Fibroblast of lung (primary cell): ENCODE measurements at places on chromosomes 16 and 17. TPM values are rescaled to one million over a fixed set of nuclear protein-coding genes. Genes with fewer than 3 reads are reported as not detected.
A peak's percentile ranks its signal among the peaks of the same experiment; 100 is the strongest.

- peak; percentile 37 for DNase-seq
- H3K36me3 ChIP-seq = no peaks in the 10 kb centered on the region
- no peak overlapping the region for H3K27ac ChIP-seq
- H3K27me3 ChIP-seq = peaks cover 10% of the 10 kb centered on the region
- H3K4me3 ChIP-seq = no peak overlapping the region
Observed at GRCh38 chr17:7063518-7064094, 16.4 kb downstream of the CLEC10A start.

NPIPB9 gene
- total RNA-seq = 1.7 and 1.8 TPM in 2 replicates

DNA sequence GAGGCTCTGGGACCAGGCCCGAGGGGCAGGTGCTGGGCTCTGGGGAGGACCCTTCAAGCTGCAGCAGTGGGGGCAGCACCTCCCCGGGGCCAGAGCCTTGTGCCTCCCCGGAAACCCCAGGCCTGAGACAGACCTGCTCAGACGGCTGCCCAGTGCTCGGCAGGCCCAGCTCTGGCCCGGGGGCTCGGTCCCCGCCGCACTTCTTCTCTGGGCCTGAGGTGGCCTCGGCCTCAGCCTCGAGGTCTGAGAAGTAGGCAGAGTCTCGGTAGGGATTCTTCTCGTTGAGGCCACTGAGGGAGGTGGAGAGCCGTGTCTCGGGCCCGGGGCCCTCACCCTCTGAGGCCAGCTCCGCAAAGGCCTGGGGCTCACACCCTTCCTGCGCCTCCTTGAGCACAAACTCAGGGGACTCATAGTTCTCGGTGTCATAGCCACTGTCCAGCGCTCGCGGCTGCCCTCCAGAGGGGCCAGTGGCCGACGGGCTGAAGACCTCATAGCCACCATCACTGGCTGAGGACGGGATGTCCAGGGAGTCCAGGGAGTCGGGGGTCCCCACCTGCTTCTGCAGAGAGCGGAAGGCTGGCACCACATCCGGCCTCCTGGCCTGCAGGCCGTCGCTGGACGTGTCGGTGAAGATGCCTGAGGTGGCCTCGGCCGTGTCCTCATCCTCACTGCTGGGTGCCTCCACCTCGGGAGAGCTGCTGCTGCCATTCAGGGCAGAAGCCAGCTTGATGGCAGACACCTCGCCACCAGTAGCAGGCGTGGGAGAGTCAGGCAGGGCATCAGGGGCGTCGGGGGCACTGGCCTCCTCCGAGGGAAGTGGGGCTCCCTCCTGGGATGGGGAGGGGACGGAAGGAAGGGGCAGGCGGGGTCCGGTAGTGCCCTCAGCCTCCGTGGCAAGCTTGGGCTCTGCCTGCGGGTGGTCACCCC is 44.3 kb upstream of the PVALEF start:
- H3K36me3 ChIP-seq = no peaks in the 10 kb centered on the region
- H3K27ac ChIP-seq = no peak overlapping the region
- no peak for DNase-seq

DNA sequence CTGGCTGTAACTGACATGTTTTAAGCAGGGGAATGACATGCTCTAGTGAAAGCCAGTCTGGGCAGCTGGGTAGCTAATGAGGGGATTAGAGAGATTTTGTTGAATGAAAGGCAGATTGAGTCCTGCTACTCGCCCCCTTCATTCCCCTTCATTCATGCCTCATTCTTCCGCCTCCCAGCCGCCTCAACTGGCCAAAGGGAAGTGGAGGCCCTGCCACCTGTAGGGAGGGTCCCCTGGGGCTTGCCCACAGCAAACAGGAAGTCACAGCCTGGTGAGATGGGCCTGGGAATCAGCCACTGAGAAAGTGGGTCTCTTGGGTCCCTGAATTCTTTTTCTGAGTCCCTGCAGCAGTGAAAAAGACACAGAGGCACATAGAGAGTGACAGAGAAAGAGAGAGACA is 1.1 kb upstream of the CD19 start:
- no peak for DNase-seq
- H3K4me3 ChIP-seq = no peak overlapping the region
- no peaks in the 10 kb centered on the region for H3K36me3 ChIP-seq
- H3K27me3 ChIP-seq = no peaks in the 10 kb centered on the region
- no peak overlapping the region for H3K27ac ChIP-seq

- H3K27ac ChIP-seq = no peak overlapping the region
- no peak overlapping the region for H3K4me3 ChIP-seq
- H3K4me1 ChIP-seq = peaks cover 2% of the 10 kb centered on the region
Observed at GRCh38 chr16:53061256-53061655, 6.5 kb downstream of the CHD9 start.

- H3K4me1 ChIP-seq = no peaks in the 10 kb centered on the region
- DNase-seq = no peak
- no peaks in the 10 kb centered on the region for H3K36me3 ChIP-seq
- H3K27me3 ChIP-seq = no peaks in the 10 kb centered on the region
- no peak overlapping the region for H3K4me3 ChIP-seq
Observed at GRCh38 chr16:1028056-1028455, 44.5 kb upstream of the SSTR5 start.

DNA sequence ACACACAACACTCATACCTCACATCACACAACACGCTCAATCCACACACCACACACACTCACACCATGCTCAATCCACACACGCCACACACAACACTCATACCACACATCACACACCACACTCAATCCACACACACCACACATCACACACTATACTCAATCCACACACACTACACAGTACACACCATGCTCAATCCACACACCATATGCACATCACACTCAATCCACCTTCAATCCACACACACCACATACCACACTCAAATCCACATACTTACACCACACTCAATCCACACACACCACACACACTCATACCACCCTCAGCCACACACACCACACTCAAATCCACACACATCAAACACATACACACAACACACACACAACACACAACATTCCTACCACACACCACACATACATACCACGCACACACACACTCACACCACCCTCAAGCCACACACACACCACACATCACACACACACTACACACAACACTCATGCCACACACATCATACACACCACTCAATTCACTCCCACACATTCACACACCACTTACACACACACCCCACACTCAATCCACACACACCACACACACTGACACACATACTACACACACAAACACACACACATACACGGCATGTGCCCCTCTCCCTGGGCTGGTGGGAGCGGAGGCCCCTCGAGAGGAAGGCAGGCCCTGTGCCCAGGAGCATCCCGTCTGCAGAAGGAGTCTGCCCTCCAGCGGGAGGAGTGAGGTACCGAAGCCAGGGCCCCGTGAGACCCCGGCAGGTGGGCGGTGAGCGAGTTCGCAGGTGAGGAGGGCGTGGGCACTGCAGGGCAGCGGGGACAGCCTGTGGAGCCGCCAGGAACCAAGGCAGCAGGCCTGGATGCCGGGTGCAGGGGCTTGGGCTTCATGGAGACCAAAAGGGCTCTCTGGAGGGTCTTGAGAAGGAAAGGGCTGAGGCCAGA is 33.1 kb upstream of the RPTOR start:
- no peak for DNase-seq
- peaks cover 5% of the 10 kb centered on the region for H3K27me3 ChIP-seq
- H3K4me1 ChIP-seq = no peaks in the 10 kb centered on the region

DNA sequence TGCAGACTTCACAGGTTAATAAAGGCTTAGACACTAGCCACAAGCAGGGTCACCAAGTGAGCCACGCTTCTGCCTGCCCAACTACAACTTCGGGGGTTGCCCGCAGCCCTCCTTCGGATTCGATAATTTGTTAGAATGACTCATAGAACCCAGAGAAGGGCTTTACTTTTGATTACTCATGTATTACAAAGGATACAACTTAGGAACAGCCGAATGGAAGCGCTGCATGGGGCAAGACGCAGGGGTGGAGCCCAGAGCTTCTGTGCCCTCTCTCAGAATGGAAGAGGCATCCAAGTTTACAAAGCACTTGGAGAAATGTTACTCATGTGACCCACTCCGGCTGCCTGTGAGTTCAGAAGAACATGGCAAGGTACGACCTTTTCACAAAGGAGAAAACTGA is 7.5 kb upstream of the CDH5 start:
- H3K27ac ChIP-seq = no peak overlapping the region
- H3K4me1 ChIP-seq = no peaks in the 10 kb centered on the region
- no peaks in the 10 kb centered on the region for H3K36me3 ChIP-seq
- H3K27me3 ChIP-seq = peaks cover 2% of the 10 kb centered on the region
- no peak overlapping the region for H3K4me3 ChIP-seq

CACNG3 gene
- not detected in 2 replicates for total RNA-seq

TAC4 gene
- total RNA-seq = not detected in 2 replicates

NXPH3 gene
- 0.66 and 0.77 TPM in 2 replicates for total RNA-seq

DNA sequence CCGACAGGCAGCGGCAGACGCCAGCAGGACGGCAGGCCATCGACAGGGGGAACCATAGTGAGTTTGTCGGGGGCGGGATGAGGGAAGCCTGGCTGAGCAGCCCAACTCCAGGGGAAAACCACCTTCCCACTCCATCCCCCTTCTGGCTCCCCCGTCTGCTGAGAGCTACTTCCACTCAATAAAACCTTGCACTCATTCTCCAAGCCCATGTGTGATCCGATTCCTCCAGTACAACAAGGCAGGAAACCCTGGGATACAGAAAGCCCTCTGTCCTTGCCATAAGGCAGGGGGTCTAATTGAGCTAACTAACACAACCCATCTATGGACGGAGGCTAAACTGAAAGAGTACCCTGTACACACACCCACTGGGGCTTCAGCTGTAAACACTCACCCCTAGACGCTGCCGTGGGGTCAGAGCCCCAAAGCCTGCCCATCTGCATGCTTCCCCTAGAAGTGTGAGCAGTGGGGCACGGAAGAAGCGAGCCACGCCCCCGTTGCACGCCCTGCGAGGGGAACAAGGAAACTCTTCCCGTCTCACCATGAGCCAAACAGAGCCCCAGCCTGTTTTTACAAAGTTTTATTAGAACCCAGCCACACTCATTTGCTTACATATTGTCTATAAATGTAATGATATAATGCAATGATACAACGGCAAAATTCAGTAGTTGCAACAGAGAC is 4.1 kb downstream of the KRTAP29-1 start:
- no peak overlapping the region for H3K27ac ChIP-seq
- H3K4me3 ChIP-seq = no peak overlapping the region
- no peaks in the 10 kb centered on the region for H3K36me3 ChIP-seq
- H3K4me1 ChIP-seq = no peaks in the 10 kb centered on the region

GRCh38 chr16:89117975-89118289 is 24.3 kb downstream of the ACSF3 start:
- H3K4me1 ChIP-seq = no peaks in the 10 kb centered on the region
- DNase-seq = no peak
- no peak overlapping the region for H3K27ac ChIP-seq
- peaks cover 26% of the 10 kb centered on the region for H3K36me3 ChIP-seq
- H3K4me3 ChIP-seq = no peak overlapping the region
- no peaks in the 10 kb centered on the region for H3K27me3 ChIP-seq

DNA sequence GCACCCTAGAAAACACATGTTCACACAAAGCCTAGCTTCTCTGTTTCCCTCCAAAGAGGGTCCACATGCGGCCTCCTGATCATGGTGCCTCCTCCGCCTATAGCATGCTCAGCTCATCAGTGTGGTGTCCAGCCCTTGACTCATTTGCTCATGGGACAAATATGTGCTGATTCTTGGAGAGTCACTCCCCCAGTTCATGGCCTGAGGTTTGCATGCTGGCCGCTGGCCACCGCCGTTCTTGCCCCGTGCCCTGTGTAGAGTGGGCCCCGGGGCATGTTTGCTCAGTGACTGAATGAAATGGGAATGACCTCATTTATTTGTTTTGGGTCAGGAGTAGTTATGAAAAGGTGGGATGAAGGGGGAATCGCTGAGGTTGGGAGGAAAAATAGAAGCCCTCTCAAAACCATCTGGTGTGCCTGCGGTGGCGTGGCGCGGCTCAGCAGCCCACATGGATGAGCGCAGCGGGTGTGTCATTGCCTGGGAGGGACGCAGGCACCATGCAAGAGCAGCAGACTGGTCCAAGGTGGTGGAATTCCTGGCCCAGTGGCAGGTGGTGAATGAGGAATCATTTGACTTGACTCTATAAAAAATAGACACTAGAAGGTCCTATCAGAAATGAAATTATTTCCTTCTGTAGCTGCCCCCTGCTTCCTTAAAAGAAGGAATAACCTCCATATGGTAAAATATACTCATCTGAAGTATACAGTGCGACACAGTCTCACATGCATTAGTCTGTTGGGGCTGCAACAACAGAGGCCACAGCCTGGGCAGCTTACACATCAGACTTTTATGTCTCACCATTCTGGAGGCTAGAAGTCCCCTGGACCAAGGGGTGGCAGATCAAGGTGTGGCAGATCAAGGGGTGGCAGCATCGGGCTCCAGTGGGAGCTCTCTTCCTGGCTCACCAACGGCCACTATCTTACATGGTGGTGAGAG is 31.7 kb downstream of the CRISPLD2 start:
- H3K27me3 ChIP-seq = no peaks in the 10 kb centered on the region
- peak; percentile 99 for DNase-seq
- no peak overlapping the region for H3K27ac ChIP-seq

DNA sequence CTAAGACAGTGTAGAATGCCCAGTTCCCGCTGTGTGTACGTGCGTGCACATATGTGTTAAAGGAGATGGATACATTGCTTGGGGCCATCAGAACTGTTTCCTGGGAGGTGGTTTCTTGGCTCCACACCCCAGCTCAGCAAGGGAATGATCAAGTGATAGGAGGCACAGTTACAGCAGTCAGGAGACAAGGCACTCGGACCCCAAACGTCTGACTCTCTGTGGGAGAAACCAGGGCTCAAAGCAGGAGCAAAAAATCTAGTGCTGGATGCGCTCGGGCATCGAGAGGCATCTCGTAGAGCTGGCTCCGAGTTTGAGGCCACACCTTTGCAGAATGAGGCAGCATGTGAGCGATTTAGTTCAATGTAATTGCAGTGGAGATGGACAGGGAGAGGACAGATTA is 71.9 kb downstream of the RBBP6 start:
- H3K4me3 ChIP-seq = no peak overlapping the region
- H3K27ac ChIP-seq = no peak overlapping the region
- H3K27me3 ChIP-seq = peaks cover 5% of the 10 kb centered on the region
- no peak for DNase-seq
- peaks cover 3% of the 10 kb centered on the region for H3K4me1 ChIP-seq

- H3K4me3 ChIP-seq = no peak overlapping the region
- no peak overlapping the region for H3K27ac ChIP-seq
Observed at GRCh38 chr16:17305694-17306093, 165.1 kb downstream of the XYLT1 start.

DNA sequence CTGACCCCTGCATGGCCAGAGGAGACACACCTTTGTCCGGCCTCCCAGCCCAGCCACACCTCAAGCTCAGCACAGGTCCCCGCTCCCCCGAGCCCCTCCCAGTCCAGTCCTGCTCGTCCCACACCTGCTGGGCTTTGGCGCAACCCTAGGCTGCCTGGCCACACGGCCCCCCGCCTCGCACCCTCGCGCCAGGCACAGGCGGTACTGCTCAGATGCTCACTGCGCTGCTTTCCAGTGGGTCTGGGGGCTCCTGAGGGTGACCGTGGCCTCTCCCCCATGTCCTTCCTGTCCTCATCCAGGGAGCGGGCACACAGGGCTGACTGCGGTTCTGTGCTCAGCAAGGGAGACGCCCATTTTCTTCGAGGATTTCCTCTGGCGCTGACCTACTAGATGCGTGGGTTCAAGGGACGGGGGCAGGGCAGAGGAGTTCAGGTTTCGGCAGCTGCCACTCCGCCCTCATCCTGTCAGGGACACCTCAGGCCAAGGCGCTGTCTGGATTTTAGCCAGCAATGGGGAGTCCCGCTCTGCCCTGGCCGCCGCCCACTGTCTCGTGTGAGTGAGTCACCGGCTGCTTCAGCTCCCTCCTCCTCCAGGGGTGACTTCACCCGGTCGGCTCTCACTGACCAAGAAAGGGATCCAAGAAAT is 118.0 kb upstream of the ZNF469 start:
- no peak overlapping the region for H3K4me3 ChIP-seq
- H3K27me3 ChIP-seq = no peaks in the 10 kb centered on the region
- H3K36me3 ChIP-seq = no peaks in the 10 kb centered on the region
- peaks cover 13% of the 10 kb centered on the region for H3K4me1 ChIP-seq
- H3K27ac ChIP-seq = peak overlapping the region; percentile 69
- DNase-seq = peak; percentile 94
